ENCODE measurements at places on chromosomes 3 and 15.

DNA sequence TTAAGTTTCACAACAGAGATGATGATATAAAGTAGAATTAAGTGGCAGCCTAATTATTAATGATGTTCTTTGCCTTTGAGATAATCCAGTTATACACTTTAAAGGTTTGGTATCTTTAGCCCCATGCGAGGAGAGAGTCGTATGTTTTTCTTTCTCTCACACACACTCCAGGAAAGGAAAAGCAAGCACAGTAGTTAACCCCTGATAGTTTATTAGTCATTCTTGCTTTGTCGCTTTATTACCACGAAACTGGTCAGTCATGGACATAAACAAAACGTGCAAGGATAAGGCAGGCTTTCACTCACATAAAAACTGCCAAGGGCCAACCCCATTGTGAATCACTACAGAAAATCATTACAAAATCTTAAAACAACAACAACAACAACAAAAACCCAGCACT is 866.9 kb downstream of the FHIT start:
- no peak for DNase-seq

DNA sequence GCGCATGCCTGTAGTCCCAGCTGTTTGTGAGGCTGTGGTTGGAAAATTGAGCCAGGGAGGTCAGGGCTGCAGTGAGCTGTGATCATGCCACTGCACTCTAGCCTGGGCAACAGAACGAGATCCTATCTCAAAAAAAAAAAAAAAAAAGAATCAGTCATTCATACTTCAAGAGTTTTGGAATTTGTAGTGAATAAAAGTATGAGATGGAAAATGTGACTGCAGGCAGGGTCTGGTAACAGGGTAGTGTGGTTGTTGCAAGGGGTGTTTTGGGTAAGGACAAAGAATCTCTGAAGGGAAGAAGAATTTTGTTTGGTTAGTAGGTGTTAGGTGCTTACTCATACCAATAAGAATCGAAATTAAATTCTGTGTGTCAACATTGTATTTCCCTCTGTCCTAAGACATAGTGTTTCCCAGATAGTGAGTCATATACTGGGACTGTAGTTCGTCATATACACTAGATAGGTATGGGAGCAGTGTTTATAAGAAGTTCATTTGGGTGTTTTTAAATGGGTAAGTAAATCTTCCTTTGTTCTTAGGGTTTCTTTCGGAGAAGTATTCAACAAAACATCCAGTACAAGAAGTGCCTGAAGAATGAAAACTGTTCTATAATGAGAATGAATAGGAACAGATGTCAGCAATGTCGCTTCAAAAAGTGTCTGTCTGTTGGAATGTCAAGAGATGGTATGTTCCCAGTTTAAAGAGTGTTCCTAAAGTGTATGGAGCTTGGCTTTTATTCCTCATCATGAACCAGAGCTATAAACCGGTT is 14.2 kb downstream of the NR1D2 start:
- DNase-seq: no peak

DNA sequence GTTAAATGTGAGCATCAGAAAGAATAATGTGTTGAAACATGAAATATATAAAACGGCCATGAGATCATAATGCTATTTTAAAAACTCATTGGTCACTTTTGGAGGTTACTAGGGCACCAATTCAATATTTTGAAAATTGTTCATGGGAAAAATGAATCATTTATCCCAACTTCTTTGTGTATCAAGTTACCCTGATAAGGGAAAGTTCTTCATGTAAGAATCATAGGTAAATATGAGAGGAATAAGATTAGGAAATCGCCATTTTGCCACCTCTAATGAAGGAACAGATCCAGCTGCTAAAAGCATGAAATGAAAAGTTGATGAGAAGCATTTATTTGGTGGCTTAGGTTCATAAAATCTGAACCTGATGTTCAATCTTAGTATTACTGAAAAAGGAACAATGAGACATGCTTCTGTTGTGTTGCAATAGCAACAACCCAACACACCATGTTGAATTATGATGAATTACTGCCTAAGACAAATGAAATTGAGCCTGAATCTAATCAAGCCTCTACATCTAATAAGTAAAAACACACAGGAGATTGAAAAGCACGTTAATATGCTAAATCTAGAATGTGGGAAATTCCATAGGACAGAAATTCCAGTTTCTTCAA is 32.5 kb downstream of the ABHD5 start:
- DNase-seq: no peak

- DNase-seq: no peak
Observed at GRCh38 chr3:32076566-32076965, 29.9 kb upstream of the GPD1L start.

GRCh38 chr3:66803206-66803605 is 194.9 kb upstream of the KBTBD8 start:
- DNase-seq: no peak

DNA sequence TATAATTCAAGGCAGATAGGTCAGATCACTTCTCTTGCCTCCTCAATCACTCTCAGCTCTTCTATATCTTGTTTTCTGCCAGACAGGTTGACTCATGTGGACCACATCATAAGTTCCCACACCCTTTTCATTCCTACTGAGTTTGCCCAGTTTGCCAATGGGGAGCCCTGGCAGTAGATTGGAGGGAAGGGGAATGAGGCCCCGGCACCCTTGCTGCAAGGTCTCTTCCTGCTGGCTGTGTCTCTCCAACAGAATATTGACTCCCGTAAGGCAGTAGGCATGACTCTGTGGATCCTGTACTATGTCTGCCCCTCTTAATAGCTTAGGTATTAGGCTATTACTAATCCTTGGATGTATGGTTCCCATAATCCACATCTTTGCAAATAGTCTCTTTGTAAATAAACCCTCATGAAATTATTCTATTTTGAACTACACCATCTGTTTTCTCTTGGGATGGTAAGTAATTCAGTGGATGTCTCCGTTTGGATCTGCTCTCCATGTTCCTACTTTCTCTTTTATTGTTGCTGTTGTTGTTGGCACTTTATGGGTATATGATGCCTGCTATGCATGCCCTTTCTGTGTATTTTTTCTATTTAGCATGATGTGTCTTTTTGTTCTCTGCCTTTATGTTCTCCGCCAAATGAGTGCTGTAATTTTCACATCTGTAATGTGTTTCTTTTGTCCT is 65.5 kb upstream of the DCBLD2 start:
- DNase-seq: no peak

GRCh38 chr15:90487186-90487585 is 42.5 kb upstream of the CRTC3 start:
- DNase-seq: no peak

DNA sequence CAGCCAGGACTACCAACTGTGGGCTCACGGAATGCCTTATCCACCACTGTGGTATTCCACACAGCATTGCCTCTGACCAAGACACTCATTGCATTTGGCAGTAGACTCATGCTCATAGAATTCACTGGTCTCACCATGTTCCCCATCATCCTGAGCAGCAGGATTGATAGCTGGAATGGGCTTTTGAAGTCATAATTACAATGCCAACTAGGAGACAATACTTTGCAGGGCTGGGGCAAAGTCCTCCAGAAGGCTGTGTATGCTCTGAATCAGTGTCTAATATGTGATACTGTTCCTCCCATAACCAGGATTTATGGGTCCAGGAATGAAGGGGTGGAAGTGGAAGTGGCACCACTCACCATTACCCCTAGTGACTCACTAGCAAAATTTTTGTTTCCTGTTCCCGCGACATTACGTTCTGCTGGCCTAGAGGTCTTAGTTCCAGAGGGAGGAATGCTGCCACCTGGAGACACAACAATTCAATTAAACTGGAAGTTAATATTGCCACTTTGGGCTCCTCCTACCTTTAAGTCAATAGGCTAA is 58.6 kb upstream of the CCDC80 start:
- DNase-seq: no peak

- DNase-seq: no peak
Observed at GRCh38 chr3:188829576-188829975, 342.2 kb upstream of the TPRG1 start.

GRCh38 chr3:102032491-102033383 is 183.4 kb downstream of the NFKBIZ start:
- no peak for DNase-seq

- DNase-seq: no peak
Observed at GRCh38 chr3:116348216-116348615, 97.1 kb downstream of the LSAMP start.

DNA sequence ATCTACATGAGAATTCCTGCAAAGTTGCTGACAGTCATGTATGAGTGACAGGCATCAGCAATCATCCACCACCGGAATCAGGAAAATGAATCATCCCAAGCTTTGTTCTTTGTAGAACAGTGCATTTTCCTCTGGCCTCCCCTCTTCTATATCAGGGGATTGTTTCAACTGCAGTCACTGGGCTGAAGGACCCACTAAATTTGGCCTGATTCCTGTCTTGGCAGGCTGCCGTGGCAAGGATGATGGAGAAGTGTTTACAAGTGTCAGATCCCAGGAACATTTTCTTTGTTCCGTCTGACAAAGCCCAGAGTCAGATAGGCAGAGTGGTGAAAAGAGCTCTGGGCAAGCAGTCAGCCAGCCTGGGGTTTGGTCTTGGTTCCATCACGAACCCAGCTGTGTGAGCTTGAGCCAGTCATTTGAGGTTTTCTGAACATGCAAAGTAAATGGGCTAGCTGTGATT is 175.1 kb upstream of the TSC22D2 start:
- no peak for DNase-seq

DNA sequence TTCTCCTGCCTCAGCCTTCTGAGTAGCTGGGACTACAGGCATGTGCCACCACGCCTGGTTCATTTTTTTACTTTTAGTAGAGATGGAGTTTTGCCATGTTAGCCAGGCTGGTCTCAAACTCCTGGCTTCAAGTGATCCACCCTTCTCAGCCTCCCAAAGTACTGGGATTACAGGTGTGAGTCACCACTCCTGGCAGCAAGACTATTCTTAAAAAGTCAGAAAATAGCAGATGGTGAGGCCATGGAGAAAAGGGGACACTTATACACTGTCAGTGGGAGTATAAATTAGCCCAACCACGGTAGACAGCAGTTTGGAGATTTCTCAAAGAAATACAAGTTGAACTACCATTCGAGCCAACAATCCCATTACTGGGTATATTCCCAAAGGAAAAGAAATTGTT is 603.3 kb upstream of the TBL1XR1 start:
- no peak for DNase-seq

GRCh38 chr3:40715551-40715950 is 190.8 kb downstream of the ZNF621 start:
- no peak for DNase-seq

- no peak for DNase-seq
Observed at GRCh38 chr3:185205865-185206264, 48.0 kb downstream of the EHHADH start.

DNA sequence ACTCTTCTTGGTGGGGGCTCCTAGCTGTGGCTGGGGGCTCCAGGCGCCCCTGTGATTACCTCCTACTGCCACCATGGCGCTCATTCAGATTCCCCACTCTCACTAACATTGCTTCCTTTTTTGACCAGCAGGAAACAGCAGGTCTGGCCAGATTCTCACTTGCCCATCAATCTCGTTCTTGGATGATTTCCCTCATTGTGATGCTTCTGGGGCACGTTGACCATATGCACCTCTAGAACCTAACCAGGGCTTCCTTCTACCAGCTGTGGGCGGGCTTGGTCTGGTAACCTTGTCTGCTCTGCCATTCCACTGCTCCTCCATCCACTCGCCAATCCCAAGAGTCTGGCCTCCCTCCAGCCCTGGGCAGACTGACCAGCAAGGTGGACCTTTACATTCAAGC is 35.9 kb upstream of the PTPN23 start:
- DNase-seq: no peak

- DNase-seq: no peak
Observed at GRCh38 chr3:78951342-78951945, 816.4 kb downstream of the ROBO1 start.

DNA sequence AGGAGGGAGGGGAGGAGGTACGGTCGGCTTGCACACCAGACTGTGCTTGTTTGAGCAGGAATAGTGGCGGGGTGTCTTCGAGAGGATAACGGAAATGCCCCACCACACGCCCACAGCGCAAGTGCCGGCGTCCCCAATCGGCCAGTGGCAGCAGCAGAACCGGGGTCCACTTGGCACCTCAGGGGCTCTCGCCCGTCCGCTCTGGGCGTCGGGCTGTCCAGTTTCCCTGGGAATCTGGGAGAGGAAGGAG is 53.7 kb downstream of the CCDC54 start:
- no peak for DNase-seq

DNA sequence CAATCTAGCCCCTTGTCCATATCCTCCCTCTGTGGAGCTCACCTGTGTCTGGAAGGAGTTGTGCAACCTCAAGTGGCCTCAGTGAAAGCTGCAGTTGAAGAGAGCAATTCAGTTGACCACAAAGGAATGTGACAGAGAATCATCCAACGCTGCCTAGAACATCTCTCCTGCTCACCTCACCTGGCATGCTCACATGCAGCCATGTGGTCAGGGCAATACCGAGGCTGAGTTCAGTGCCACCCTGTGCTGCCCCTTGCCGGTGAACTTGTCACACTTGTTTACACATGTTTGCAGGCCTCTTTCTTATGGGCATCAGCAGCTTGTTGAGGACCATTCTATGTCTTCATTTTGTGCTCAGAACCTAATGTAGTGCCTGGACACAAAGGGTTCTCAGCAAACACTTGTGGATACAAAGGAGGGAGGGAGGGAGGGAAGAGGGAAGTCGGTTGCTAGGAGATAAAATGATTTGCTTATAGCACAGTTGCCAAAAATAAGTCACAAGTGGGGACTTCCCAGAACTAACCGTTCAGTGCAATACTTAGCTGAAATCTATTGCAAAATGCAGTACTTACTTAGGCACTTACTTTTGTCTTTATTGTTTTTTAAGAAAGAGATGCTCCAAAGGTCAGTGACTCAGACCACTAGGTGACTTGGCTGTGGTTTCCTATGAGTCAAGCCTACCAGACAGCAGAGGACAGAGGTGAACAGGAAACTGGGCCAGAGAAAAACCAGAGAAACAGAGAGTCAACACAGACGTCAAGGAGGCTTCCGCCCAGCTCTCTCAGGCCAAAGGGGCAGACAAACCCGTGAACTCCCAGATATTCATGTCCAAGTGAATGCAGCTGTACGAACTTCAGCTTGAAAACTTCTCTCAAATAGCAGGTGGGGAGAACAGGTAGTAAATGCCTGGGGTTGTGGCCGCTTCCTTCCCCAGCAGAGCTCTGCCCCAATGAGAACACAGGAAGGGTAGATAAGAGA is 227.8 kb upstream of the CTNNB1 start:
- DNase-seq: no peak

DNA sequence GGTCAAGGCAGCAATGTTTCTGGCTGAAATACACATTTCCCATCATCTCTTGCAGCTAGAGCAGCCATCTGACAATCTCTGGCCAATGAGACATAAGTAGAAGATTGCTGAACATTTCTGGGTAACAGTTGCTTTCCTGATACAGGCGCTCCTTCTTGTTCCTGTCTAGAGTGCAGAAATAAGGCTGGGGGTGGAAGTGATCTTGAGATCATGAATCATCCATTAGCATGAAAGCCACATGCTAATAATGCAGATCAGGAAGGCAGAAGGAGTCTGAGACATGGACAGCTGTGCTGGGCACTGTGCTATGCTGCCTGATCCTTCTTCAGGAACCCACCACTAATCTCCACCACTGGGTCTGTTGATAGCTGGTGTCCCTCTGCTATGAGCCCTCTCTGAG is 14.8 kb upstream of the TMEM108 start:
- no peak for DNase-seq

Measured in T follicular helper cell (primary cell).